ENCODE measurements at places on chromosomes 6 and 20.

- peak overlapping the region; percentile 98 for H3K4me3 ChIP-seq
- peaks cover 3% of the 10 kb centered on the region for H3K27me3 ChIP-seq
- peaks cover 57% of the 10 kb centered on the region for H3K4me1 ChIP-seq
Measured at GRCh38 chr20:34875642-34876405, 588 bp upstream of the ACSS2 start.

GRCh38 chr6:157944983-157945931 lies 36.4 kb upstream of the SYNJ2 start:
- H3K4me1 ChIP-seq, result no peaks in the 10 kb centered on the region
- DNase-seq, result no peak
- H3K27me3 ChIP-seq, result no peaks in the 10 kb centered on the region
- peaks cover 27% of the 10 kb centered on the region for H3K36me3 ChIP-seq
- no peak overlapping the region for H3K4me3 ChIP-seq

GRCh38 chr6:134593887-134594286 lies 276.0 kb upstream of the SGK1 start:
- peaks cover 11% of the 10 kb centered on the region for H3K4me1 ChIP-seq
- H3K4me3 ChIP-seq, result no peak overlapping the region
- DNase-seq, result no peak
- no peaks in the 10 kb centered on the region for H3K36me3 ChIP-seq
- no peak overlapping the region for H3K27ac ChIP-seq
- peaks cover 52% of the 10 kb centered on the region for H3K27me3 ChIP-seq

- DNase-seq, result no peak
- H3K27me3 ChIP-seq, result no peaks in the 10 kb centered on the region
- H3K36me3 ChIP-seq, result peaks cover 17% of the 10 kb centered on the region
- no peaks in the 10 kb centered on the region for H3K4me1 ChIP-seq
- H3K27ac ChIP-seq, result no peak overlapping the region
Measured at GRCh38 chr20:56383334-56383733, 8.7 kb downstream of the AURKA start.

DNA sequence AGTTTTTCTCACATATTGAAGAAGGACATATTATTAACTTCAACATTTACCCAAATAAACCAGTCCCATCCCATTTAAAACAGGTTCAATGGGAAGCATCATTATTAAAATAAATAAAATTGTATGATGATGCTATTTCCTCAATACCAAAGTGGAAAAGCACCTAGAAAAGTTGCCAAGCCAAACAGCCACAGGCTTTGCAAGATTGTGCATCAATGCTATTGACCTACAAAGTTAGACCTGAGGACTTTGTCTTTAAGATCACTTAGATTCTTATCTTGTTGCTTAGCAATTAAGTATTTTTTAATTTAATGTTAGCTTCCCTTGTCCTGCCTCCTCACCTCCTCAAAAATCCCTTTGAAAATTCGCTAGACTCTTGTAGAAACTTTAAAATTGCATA lies 132.1 kb downstream of the SAMD5 start:
- peaks cover 17% of the 10 kb centered on the region for H3K4me1 ChIP-seq
- DNase-seq, result no peak
- no peak overlapping the region for H3K27ac ChIP-seq
- peaks cover 3% of the 10 kb centered on the region for H3K27me3 ChIP-seq
- no peaks in the 10 kb centered on the region for H3K36me3 ChIP-seq
- H3K4me3 ChIP-seq, result no peak overlapping the region

- no peak overlapping the region for H3K4me3 ChIP-seq
- DNase-seq, result no peak
- peaks cover 6% of the 10 kb centered on the region for H3K36me3 ChIP-seq
- H3K27me3 ChIP-seq, result no peaks in the 10 kb centered on the region
- peaks cover 22% of the 10 kb centered on the region for H3K4me1 ChIP-seq
- H3K27ac ChIP-seq, result peak overlapping the region; percentile 36
Measured at GRCh38 chr6:150696190-150696589, 96.5 kb downstream of the PLEKHG1 start.

DNA sequence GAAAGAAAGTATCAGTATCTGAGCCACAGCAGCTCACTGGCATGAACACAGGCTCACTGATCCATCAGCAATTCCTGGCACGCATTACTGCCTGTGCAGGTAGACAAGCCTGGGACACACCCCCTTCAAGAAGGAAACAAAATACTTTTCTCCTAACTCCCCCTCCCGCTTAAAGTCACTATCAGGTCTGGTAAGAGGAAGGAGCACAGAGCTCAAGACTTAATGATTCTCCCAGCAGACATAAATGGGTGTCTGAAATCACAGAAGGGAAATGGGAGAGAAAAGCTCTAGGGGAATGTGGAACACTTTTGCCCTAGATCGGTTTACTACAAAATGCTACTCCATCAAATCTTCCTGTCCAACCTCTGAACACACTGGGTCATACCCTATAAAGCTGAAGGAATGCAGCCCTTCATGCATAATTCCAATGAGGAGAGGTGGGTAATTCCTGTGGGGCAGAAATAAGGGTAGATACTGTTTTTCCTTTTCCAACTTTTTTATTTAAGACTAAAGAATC lies at the start of gene ADGRF1:
Gene ADGRF1, minus strand, starts transcription at position 58 of the 517 bp plus-strand sequence. CDS start 13,271 bp downstream, outside the sequence.
- no peaks in the 10 kb centered on the region for H3K27me3 ChIP-seq
- peak within 1 kb of the TSS; percentile 92 for H3K27ac ChIP-seq
- DNase-seq, result no peak

GRCh38 chr20:38751360-38751976 lies 3.2 kb downstream of the ACTR5 start:
- H3K4me3 ChIP-seq, result no peak overlapping the region
- no peak for DNase-seq
- H3K27ac ChIP-seq, result no peak overlapping the region
- peaks cover 2% of the 10 kb centered on the region for H3K27me3 ChIP-seq

DNA sequence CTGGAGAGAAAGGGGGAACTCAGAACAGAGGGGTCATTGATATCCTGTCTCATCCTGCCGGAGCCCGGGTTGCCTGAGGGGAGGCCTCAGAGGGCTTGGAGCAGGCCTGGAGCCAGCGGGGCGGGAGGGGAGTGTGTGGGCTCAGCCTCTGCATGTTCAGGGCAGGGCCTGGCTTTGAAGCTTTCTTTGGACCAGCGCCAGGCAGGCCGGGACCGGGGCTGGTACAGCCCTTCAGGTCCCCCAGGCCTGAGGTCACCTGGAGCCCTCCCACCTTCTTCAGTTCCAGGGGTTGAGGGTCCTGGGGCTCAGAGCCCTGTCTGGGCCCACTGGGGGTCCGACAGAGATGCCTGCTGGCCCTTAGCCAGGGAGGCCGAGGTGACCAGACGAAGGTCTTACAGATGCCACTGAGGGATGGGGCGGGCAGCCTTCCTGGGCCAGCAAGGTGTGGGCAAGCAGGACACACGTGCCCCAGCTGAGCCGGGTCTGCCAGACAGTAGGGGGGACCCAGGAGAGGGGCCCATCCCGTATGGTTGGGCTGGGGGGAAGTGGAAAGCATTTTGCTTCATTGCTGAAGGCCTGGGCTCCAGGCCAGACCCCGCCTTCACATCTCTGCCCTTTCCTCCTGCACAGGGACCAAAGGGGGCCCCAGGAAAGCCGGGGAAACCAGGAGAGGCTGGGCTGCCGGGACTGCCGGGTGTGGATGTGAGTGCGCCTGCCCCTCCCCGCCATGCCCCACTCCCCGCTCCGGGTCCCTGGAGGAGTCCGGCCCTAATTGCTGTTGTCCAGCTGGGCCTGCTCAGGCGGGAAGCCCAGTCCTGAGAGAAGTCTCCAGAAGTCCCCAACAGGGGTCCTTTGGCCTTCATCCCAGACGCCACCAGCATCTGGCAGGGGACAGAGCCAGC lies 2.0 kb downstream of the COL9A3 start:
- H3K4me1 ChIP-seq, result peaks cover 12% of the 10 kb centered on the region
- H3K27ac ChIP-seq, result no peak overlapping the region
- H3K27me3 ChIP-seq, result peaks cover 16% of the 10 kb centered on the region

DNA sequence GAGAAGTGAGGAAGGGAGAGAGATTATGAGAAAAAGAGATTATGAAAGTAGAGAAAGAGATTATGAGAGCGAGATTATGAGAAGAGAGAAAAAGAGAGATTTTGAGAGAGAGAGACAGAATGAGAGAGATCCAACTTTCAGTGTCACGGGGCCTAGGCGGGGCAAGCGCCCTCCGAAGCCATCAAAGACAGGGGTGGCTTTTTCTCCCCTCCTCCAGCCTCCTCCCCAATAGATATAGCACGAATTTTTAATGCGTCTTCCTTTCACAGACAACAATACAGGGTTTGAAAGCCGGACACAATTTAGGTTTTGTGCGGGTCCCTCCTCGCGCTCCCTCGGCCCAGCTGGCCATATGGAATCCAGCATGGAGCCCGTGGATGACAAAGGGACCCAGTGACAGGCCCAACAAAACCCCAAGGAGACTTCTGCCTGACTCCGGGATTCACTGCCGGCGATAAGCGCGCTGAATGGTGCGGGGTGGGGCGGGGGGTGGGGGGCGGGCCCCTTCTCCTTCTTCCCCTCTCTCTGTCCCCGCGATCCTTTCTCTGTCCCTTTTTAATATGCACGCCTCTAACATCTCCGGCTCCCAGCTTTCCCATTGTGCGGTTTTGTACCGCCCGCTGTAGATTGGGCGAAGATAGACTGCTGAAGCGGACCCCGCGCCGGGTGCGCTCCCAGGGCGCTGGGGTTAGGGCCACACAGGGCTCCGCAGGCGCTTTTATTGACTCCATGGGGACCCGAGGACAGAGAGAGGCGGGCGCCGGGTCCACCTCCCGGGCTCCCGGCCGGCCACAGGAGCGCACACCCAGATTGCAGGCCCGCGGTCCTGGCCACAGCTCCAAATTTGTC lies 5.4 kb downstream of the NKX2-2 start:
- no peaks in the 10 kb centered on the region for H3K36me3 ChIP-seq
- peaks cover 4% of the 10 kb centered on the region for H3K4me1 ChIP-seq
- no peak for DNase-seq
- H3K27ac ChIP-seq, result peak overlapping the region; percentile 10

DNA sequence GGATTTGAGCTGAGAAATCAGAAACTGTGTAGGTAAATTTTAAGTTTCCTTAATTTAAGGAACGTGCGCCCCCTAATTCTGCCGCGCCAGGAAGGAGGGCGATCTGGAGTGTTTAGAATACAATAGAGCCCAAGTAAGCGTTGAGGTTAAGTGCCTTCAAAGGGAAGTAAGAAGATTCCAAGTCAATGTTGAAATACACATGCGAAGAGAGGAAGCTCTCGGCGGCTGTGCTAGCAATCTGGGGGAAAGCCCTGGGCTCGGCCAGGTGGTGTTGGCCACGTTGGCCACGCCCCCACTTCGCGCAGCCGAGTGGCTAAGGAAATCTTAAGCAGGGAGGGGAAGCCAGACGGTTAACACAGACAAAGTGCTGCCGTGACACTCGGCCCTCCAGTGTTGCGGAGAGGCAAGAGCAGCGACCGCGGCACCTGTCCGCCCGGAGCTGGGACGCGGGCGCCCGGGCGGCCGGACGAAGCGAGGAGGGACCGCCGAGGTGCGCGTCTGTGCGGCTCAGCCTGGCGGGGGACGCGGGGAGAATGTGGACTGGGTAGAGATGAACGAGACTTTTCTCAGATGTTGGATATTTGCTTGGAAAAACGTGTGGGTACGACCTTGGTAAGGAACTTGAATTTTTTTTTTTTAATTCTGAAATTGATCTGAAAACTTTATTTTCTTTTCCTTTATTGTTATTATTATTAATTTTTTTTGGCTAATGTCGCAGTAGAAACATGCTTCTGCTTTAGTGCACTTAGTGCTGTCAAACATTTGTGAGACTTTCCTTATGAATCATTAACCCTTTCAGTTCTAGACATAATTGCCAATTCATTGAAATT lies at the start of gene PRDM1:
Gene PRDM1, plus strand, starts transcription at position 353 of the 830 bp plus-strand sequence. Its CDS starts 218 bp downstream, at position 571.
- peak within 1 kb of the TSS; percentile 89 for H3K27ac ChIP-seq
- H3K4me1 ChIP-seq, result peaks cover 57% of the 10 kb centered on the region
- DNase-seq, result peak; percentile 79
- H3K4me3 ChIP-seq, result peak within 1 kb of the TSS; percentile 96

GRCh38 chr6:13194852-13195251 lies 133.5 kb downstream of the TBC1D7 start:
- H3K27me3 ChIP-seq, result peaks cover 4% of the 10 kb centered on the region
- H3K36me3 ChIP-seq, result no peaks in the 10 kb centered on the region
- H3K4me3 ChIP-seq, result no peak overlapping the region
- no peak for DNase-seq
- H3K27ac ChIP-seq, result no peak overlapping the region
- H3K4me1 ChIP-seq, result peaks cover 8% of the 10 kb centered on the region

DNA sequence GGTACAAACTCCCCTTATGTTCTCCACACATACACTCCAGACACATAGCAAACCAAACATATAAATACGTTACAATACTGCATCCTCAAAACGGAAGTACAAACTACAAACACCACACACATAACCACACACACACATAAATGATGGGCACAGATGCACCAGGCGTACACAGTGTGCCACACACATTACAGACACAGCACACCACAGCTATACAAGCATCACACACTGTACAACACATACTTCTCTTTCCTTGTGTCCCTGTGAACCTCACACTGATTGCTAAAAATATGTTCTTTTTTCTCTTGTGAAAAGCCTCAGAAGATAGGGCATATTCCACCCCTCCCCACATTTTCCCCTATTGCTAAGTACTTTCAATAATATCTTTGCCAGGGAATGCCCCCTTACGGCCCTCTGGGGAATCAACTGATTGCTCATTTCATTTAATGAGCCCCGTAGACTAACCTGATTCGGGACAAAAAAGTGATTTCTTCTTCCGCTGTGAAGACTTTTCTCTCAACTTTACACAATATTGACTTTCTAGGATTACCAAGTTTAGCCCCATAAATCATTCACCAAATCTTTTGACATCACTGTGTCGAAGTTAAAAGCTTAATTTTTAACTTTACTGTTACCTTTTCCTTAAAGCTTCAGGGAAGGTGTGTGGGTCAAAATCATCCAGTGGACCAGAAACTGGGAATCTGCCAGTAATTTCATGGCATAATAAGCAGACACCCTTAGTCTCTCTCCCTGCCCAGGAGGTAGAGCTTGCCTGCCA lies at the start of gene SLC17A1:
Gene SLC17A1, minus strand, starts transcription at position 521 of the 775 bp plus-strand sequence. CDS start 1,495 bp downstream, outside the sequence.
- H3K4me3 ChIP-seq, result peak within 1 kb of the TSS; percentile 0
- no peak for DNase-seq
- no peaks in the 10 kb centered on the region for H3K36me3 ChIP-seq
- no peak within 1 kb of the TSS for H3K27ac ChIP-seq
- peaks cover 8% of the 10 kb centered on the region for H3K27me3 ChIP-seq

DNA sequence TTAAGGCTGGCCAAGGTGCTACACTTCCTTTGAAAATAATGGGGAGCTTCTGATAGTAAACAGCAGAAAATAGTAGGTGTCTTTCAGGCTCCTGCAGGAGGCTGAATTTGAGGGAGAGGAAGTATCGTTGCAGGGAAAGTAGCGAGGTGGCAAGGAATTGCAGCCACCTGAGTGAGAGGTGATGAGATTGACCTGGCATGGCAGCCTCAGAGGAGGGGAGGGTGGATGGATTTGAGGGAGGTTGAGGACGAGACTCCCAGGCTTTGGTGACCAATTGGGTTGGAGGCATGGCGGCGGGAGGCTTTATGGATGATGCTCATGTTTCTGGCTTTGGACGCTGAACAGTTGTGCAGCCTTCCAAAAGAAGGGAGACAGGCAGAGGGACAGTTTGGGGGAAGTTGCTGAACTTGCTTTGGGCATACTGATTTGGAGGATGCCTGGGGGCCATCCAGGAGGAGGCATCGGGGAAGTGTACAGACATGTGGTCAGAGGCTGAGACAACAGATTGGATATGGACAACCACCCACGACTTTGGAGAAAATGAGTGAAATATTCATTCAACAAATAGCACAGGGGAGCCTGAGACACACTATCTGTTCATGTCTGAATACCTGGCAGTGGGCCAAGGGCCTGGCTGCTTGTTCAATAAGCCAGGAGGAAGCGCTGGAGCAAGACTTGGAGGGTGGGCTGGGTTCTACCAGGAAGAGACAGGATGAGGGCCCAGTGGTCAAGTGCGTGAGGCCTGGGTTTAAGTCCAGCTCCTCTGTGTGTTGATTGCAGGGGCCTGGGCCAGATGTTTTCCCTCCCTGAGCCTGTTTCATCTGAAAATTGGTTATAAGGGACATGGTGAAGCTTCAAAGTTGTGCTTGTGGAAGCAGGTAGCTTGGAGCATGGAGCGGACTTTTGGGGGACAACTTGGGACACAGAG lies 113.2 kb downstream of the CEBPB start:
- DNase-seq, result no peak
- no peaks in the 10 kb centered on the region for H3K27me3 ChIP-seq
- H3K4me1 ChIP-seq, result peaks cover 31% of the 10 kb centered on the region
- no peaks in the 10 kb centered on the region for H3K36me3 ChIP-seq
- H3K4me3 ChIP-seq, result peak overlapping the region; percentile 20
